ENCODE measurements at places on chromosomes 4 and X.

GRCh38 chr4:107619731-107620130, 100.3 kb downstream of the PAPSS1 start:
- no peak for DNase-seq

- no peak for DNase-seq
Observed at GRCh38 chrX:2261831-2262667, 238.7 kb downstream of the DHRSX start.

DNA sequence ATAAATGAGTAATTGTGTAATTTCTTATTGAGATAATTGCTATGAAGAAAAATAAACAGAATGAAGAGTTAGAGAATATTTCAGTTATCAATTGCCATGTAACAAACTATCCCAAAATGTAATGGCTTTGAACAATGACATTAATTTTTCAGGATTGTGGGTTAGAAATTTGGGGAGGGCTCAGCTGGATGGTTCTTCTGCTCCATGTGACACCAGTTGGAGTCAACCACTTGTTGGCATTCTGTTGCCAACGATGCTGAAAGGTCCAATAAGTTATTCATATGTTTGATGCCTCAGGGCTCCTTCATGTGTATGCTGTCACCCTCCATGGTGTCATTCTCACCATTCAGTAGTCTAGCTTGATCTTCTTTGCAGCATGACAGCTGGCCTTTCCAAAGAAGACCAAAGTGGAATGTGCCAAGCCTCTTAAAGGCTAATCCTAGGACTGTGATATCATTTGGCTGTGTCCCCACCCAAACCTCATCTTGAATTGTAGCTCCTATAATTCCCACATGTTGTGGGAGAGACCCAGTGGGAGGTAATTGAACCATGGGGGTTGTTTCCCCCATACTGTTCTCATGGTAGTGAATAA, 20.9 kb upstream of the CCDC149 start:
- DNase-seq = no peak

GRCh38 chr4:120977435-120977997, 55.0 kb upstream of the PRDM5 start:
- DNase-seq = no peak

GRCh38 chr4:53535567-53535966, 55.7 kb downstream of the LNX1 start:
- DNase-seq = no peak

Data from anterior cingulate cortex (tissue), 58 donors.